Fibroblast of gingiva (primary cell): ENCODE measurements at places on chromosomes 3 and 15.

- no peak for DNase-seq
Measured at GRCh38 chr3:62024882-62025281, 348.5 kb downstream of the FEZF2 start.

DNA sequence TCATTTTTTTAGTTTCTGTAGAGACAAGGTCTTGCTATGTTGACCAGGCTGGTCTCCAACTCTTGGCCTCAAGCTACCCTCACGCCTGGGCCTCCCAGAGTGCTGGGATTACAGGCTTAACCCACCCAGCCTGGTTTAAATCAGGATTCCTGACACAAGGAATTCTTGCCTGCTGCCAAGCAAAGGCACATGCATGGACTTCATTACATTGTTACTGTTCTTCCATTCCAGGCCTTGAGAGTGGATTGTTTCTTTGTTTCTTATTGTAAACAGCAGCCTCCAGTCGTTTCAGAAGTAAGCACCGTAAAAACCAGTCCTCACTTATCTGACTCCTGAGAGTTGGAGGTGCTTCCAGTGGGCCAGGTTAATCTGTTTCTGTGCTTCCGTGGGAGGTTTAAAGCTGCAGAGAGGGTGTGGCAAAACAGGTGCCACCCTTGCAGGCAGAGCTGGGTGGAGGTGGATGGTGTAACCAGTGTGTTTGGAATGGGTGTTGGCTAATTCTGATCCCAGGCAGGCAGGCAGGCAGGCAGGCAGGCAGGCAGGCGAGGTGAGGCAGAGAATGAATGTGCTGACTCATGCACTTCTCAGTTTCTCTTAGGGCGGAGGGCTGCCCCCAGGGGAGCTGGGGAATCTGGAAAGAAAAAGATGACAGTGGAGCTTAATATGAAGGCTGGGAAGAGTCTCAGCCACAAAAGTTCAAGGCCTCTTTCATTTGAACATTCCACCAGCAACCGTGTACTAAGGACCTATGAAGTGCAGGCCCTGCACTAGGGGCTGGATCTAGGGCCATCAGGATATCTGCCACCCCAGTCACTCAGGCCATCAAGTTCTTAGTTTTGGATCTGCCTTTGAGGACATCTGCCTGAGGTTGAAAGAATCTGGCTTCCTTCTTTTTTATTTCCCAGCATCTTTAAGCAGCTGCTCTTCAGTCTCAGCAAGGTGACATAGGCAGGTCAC is 37.0 kb upstream of the CDCP1 start:
- peak; percentile 82 for DNase-seq

- no peak for DNase-seq
Measured at GRCh38 chr3:134430950-134431445, 54.8 kb downstream of the ANAPC13 start.

DNA sequence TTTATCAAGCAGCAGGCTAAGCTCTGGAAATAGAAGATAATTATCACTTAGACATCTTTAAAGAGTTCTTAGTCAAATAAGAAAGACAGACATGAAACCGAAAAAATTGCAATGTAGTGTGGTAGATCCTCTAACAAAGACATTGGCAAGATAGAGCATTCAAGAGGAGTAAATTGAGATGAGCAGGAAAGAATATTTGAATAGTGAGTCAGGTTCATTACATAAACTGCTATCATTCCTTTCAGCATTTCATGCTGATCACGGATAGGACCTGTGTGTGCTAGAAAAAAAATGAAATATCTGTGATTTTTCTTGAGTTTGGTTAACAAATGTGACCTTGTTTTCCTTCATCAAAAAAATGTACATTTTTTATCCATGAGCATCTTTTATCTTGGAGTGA is 460.9 kb downstream of the OTOL1 start:
- DNase-seq = no peak
